ENCODE measurements at places on chromosomes 16 and 17.

DNA sequence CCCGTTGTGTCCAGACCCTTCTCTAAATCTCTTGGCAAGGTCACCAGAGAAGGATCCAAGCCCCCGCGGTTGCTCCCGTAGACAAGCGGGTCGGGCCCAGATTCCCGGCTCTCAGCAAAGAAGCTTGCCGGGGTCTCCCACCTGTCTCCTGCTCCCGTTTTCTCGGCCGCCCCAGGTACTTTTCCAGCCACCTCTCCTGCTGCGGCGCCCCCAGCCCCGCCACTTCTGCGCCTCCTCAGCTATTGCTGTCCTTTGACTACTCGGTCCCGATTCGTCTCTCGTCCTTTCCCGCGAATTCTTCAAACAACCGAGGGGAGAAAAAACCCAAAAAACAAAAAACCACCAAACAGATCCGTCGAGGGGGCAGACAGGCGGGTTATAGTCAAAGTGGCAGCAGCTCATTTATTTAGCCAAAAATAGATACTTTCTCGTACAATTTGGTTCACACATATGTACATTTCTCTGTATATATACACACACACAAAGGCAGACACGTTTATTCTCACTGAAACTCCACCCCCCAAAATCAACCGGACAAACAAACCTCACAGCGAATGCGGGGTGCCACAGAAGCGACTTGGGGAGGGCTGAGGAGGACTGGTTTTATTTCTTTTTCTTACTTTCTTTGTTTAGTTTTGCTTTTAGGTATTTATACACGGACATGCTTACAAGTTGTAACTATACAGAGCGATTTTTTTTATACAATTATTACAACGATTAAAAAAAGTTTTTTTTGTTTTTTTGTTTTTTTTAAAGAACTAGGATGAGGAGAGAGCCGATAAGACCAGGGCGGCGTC is 3.5 kb downstream of the IRX3 start:
- no peak for DNase-seq

GRCh38 chr16:10097271-10097670 is 85.0 kb downstream of the GRIN2A start:
- peak; percentile 77 for DNase-seq

- no peak for DNase-seq
Measured at GRCh38 chr17:63634816-63635215, 12.6 kb downstream of the MAP3K3 start.

DNA sequence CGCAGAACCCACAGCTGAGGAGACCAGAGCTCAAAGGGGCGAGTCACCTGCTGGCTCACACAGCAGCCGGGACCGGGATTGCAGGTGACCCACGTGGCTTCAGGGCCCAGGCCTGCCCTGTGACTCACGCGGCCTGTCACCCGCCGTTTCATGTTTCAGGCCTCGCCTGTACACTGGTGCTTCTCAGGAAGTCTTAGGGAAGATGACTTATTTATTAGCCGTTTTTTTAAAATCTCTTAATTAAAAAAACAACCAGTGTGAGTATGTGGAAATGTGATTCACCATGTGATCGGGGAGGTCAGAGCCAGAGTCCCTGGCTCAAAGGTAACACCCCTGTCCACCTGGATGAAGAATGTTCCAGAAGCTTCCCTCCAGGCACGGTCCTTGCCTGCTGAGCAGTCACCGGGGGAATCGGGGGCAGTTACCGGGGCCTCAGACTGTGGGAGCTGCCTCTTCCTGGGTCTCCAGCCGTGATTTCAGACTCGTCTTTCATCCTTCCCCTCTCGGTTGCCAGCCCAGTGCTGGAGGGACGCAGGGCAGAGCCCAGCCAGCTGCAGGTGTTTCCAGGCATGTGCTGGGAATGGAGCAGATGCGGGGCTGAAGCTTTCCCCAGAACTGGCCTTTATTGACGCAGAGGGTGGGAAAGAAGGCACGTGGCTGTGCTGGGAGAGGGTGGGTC is 49.3 kb downstream of the CMIP start:
- DNase-seq: peak; percentile 76

DNA sequence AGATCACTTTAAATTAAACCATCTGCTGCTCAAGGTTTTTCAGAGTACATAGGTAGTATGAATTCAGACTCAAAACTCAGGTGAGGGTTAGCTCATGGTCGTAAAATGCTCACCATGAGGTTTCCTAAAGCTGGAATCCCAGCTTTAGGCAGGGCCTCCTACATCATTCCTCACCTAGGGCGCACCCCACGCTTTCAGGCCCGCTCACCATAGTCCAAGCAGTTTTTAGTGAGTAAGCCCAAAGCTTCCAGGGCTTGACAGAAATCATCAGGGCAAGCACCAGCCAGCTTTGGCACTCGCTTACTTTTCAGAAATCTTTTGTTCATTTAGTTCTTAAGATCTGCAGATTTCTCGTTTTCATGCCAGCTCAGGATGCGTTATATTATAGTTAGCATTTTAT is 89.8 kb downstream of the HIC1 start:
- DNase-seq: no peak

GRCh38 chr17:57420734-57421717 is 164.7 kb downstream of the MSI2 start:
- no peak for DNase-seq

- DNase-seq: no peak
Measured at GRCh38 chr16:30060346-30060745, 5.2 kb upstream of the ALDOA start.

DNA sequence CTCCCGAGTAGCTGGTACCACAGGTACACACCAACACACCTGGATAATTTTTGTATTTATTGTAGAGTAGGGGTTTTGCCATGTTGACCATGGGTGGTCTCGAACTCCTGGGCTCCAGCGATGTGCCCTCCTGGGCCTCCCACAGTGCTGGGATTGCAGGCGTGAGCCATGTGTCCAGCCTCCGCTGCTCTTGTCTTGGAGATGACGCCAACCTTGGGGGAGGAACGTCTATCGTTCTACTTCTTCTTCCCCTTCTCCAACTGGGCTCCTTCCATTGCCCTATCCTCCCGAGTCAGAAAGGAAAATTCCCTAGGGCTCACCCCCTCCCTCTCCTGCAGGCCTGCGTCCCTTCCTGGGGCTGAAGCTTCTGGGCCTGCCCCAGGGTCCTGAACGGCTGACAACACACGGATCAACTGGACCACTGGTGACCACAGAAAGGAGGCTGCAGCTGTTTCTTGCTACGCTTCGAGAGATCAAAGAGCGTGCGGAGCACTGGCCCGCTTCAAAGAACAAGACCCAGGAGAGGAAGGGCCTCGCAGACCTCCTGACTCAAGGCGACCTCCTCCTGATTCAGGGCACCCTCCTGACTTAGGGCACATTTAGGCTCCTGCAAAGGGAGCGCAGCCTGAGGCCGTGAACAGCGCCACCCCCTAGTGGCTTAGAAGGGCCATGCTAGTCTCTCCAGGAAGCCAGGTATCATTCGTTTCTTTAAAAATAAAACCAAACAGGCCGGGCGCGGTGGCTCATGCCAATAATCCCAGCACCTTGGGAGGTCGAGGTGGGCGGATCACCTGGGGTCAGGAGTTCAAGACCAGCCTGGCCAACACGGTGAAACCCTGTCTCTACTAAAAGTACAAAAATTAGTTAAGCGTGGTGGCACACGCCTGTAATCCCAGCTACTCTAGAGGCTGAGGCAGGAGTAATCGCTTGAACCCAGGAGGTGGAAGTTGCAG is 48.5 kb upstream of the HELZ start:
- no peak for DNase-seq

GRCh38 chr17:142102-142661 is 4.8 kb downstream of the SCGB1C2 start:
- DNase-seq: peak; percentile 33

DNA sequence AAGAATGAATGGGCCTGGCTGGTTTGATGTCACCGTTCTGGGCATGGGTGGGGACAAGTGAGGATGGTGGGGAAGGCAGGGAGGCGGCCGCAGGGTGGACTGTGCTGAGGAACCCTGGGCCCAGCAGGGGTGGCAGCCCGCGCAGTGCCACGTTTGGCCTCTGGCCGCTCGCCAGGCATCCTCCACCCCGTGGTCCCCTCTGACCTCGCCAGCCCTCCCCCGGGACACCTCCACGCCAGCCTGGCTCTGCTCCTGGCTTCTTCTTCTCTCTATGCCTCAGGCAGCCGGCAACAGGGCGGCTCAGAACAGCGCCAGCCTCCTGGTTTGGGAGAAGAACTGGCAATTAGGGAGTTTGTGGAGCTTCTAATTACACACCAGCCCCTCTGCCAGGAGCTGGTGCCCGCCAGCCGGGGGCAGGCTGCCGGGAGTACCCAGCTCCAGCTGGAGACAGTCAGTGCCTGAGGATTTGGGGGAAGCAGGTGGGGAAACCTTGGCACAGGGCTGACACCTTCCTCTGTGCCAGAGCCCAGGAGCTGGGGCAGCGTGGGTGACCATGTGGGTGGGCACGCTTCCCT is 6.5 kb upstream of the SERPINF1 start:
- DNase-seq: no peak

GRCh38 chr17:73711184-73711583 is 66.9 kb upstream of the SDK2 start:
- DNase-seq: no peak

- DNase-seq: peak; percentile 74
Measured at GRCh38 chr17:8894673-8895578, 27.5 kb upstream of the PIK3R6 start.

DNA sequence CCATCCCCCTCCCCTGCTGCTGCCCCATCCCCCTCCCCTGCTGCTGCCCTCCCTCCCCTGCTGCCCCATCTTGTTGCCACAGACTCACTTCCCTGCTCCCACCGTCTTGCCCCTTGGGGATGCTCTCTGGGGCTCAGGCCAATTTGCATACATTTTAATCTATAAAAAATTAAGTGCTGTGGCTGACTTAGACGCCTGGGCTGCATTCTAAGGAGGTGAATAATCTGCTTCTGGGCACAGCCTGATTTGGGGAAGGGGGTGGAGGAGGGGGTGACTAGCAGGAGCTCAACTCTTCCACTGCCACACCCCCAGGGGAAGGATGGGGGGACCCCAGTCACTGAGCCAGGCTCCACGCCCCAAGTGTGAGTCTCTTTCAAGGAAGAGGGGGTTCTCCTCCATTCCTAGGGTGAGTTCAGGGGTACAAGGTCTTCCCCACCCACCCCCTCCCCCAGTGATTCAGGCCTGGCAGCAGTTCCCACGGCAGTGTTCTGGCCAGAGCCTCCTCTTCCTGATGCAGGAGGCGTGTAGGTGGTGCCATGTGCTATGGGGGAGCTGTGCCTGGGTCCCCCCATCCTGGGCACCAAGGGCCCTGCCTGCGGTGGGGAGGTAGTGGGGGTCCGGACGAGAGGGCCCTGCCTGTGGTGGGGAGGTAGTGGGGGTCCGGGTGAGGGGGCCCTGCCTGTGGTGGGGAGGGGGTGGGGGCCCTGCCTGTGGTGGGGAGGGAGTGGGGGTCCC is 5.0 kb downstream of the DPH1 start:
- peak; percentile 93 for DNase-seq

GRCh38 chr16:51267681-51268080 is 116.6 kb upstream of the SALL1 start:
- no peak for DNase-seq

DNA sequence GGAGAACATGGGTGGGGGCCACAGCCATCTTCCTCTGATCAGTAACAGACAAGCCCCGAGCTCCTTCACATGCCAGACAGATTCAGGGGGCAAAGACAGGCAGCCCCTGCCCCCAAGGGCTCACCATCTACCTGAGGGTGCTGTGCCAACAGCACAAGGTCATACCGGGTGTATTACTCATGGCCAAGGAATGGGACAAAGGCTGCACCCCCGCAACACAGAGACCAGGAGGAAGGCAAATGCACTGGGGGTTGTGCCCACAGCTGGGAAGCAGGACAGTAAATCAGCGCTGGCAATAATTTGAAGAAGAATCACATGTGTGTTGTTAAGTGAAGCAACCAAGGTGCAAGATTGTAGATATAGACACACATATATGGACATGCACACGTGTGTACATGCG is 137.1 kb downstream of the C16orf95 start:
- peak; percentile 35 for DNase-seq

DNA sequence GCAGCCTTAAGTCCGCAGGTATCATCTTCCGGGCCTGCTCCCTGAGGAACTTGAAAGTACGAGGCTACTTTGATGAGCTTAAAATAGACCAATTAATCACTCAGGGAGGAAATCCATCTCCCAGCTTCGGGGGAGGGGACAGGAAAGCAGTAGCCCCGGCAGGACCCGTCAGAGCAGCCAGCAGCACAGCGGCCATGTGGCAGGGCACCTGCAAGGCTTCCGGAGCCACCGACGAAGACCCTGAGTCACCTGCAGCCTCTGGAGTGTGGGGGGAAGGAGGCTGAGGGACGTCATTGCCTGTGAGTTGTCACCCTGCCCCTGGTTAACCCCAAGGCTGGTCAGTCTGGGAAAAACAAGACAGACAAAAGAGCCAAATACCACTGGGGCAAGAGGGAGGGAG is 4.4 kb upstream of the CYB561 start:
- no peak for DNase-seq

DNA sequence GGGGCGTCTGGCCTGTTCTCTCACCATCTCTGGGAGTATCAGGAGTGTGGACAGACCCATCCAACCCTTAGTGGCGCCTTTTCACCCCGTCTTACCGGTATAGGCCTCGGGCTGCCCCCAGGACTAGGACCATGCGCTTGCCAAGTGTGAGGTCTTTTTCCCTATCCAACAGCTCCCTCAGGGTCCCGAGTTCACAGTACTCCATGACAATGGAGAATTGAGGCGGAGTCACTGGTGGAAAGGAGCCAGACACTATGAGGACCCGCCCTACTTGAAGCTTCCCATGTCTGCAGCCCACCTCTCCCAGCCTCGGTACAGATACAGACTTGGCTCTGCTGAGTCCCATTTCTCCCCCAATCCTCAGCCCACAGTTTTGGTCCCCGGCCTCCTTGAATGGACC is 15.9 kb upstream of the RFWD3 start:
- no peak for DNase-seq

DNA sequence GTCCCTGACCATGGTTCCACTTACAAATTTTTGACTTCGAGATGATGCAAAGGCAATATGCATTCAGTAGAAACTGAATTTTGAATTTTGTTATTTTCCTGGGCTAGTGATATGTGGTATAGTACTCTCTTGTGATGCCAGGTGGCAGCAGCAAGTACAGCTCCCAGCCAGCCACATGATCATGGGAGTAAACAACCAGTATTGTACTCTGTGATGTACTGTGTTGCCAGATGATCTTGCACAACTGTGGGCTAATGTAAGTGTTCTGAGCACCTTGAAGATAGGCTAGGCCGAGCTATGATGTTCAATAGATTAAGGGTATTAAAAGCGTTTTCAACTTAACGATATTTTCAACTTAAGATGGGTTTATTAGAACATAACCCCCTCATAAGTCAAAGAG is 250.8 kb downstream of the STX8 start:
- no peak for DNase-seq

DNA sequence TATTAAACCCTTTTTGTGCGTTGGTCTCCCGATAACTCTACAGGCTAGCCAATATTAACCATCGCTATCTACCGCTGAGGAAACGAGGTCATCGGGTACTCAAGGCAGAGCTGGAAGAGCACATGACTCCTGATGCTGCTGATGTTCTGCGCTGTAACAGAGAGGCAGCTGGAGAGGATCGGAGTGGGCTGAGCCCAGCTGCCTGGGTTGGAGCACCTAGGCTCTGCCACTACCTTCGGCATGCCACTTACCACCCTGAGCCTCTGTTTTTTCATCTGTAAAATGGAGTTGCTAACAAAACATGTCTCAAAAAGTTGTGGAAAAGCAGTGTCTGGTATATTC is 432 bp upstream of the SLC46A1 start:
- DNase-seq: no peak
